ENCODE measurements at places on chromosomes 4 and X. TPM values are rescaled to one million over a fixed set of nuclear protein-coding genes. Genes with fewer than 3 reads are reported as not detected.

RBM46 gene
- total RNA-seq: not detected

DOK7 gene
- total RNA-seq: 1.7 TPM

PPP1R2C gene
- total RNA-seq: not detected

GALNTL6 gene
- 9.3 TPM for total RNA-seq

CPE gene
- 7.8 TPM for total RNA-seq

GRCh38 chr4:170497112-170497511, 407.4 kb upstream of the AADAT start:
- DNase-seq: no peak

- no peak for DNase-seq
Measured at GRCh38 chrX:112759512-112759911, 79.8 kb upstream of the LHFPL1 start.

DNA sequence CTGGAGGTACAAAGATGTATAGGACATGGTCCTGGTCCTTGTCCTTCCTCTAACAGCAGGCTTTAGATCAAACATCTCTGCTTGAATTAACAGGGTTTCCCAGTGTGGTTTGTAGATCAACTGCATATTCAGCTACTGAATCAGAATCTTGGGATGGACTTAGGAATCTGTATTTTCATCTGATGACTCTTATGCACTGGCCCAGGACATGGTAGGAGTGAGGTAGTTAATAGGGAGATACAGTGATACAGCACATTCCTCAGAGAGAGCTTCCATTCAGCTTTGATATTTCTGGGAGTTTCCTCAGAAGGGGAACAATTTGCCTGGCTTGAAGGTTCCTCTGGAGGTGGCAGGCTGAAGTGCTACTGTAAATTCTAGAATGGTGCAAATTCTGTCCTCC, 203.1 kb downstream of the LARP7 start:
- no peak for DNase-seq

GRCh38 chr4:53199356-53199755, 166.5 kb downstream of the SCFD2 start:
- no peak for DNase-seq

- DNase-seq: no peak
Measured at GRCh38 chr4:55186123-55186522, 60.7 kb upstream of the KDR start.

DNA sequence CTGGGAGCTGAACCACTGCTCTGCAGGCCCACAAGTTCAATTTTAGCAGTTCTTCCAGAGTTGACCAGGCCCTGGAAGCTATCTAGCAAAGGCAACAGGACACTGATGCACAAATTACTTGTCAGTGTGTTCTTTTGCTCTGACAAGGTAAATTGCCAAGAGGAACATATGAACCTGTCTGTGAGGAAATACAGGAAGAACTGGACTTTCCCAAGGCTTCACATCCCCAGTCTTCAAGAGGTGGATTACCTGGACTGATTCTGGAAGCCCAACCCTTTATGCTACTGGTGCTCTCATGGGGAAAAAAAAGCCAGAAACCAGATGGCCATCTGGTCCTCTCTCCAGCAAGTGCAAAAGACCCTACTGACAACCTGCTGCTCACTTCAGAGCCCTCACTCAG, 1.9 kb upstream of the TMEM185A start:
- no peak for DNase-seq

DNA sequence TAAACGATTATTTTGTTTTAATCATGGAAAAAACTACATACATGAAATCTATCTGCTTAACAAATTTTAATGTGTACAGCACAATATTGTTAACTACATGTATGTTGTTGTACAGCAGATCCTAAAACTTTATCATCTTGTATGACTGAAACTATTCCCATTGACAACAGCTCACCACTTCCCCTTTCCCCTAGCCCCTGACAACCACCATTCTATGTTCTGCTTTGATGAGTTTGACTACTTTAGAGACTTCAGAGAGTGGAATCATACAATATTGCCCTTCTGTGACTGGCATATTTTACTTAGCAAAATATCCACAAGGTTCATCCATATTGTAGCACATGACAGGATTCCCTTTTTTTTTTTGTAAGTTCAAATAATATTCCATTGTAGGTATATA, 185.9 kb downstream of the CFAP299 start:
- no peak for DNase-seq

GRCh38 chr4:94804650-94805049, 46.9 kb downstream of the BMPR1B start:
- DNase-seq: no peak

- DNase-seq: no peak
Measured at GRCh38 chrX:8848441-8848840, 47.3 kb upstream of the FAM9A start.

- no peak for DNase-seq
Measured at GRCh38 chr4:7003879-7004240, 39.3 kb upstream of the TADA2B start.

DNA sequence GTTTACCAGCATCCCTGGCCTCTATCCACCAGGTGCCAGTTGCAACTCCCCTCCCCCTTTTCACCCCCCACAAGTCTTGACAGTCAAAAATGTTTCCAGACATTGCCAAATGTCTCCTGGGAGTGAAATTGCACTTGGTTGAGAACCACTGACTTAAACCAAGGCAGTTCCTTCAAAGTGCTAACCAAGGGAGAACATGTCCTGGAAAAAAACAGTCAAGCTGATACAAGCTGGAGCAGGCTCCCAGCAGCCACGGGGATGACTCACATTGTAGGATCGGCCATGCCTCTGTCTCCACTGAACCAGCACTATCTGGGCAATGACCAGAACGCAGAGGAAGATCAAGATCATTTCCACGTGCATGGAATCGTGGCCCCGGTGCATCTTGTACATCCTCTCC, 11.4 kb downstream of the RNF175 start:
- DNase-seq: no peak

GRCh38 chr4:147060151-147060931, 114.7 kb upstream of the TTC29 start:
- no peak for DNase-seq

DNA sequence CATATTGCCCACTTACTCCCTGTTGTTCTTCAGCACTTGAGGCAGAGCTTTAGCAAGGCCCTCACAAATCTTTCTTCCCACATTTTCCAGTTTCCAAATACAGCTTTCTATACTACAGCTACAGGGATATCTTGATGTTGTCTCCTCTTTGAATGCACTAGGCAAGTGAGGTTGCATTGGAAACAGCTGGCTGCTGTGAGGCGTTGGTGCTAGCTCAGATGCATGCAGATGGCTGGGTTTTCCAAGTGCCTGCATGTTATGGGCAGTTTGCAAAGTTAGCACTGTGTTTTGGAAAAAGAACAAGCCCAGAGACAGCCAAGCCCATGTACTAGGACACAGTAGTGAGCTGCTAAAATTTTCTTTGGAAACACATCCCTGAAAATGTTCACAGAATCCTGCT, 315.1 kb upstream of the RASGEF1B start:
- no peak for DNase-seq

- DNase-seq: no peak
Measured at GRCh38 chr4:122636697-122637096, 15.8 kb upstream of the IL21 start.

Measured in spleen (tissue), 13 donors.